NCI-H2081 (cell line): ENCODE measurements at places on chromosomes 5 and 9.
A peak's percentile ranks its signal among the peaks of the same experiment; 100 is the strongest.

DNA sequence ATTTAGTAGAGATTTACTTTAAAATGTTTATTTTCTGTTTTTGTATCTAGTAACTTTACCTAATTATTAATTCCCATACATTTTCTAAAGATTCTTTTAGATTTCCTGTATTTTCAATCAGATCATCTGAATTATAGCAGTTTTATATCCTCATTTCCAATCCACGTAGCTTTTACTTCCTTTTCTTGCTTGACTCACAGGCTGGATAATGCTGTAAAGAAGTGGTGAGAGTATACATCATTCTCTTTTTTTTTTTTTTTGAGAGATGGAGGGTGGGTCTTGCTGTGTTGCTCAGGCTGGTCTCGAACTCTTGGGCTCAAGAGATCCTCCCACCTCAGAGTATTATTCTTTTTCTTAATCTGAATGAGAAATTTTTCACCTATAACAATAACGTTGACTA, 11.2 kb upstream of the SETX start:
- no peak for DNase-seq

DNA sequence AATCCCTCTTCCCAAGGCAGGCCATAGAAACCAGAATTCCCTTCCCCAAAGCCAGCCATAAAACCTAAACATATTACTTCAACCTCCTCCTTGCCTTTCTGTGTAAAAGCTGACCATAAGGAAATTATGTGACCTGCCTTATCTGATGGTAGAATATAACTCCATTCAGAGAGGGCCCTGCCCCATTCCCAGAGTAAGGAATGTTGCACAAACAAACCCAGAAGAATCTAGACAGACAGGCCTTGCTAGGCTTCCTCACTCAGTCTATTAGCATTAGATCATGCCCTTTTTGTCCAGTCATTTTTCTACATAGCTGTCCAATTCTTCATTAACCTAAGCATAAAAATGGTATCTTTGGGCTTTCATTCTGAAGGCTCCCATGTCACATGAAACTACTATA, 17.8 kb upstream of the IFNB1 start:
- no peak for DNase-seq

DNA sequence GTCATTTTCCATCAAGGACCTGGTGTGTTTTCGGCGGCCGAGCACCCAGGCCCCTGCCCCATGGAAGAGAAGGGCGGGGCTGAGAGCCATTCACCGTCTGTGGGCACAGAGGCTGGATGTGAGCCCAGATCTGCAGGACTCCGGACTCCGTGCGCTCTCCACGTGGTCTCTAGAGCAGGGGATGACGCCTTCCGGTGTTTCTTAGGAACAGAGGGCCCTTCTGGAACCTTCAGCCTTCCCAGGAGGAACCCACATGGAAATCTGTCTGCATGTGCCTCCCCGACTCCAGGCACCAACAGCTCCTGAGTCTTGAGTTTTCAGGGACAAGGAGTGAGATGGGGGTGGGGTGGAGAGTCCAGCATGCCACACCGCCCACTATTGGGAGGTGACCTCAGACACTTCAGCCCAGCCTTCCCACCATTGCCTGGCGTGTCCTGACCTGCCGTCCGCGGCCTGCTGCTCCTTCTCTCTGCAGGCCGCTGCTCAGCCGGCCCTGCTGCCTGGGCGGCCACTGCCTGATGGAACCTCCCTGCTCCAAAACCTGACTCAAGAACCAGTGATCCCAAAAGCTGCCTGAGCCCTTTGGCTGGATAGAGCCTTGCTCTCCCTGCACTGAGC, 2.4 kb upstream of the RXRA start:
- DNase-seq, result no peak

- DNase-seq, result no peak
Measured at GRCh38 chr5:146726020-146726419, 152.5 kb downstream of the PPP2R2B start.

GRCh38 chr5:3386637-3387036, 209.0 kb upstream of the IRX1 start:
- DNase-seq, result no peak

GRCh38 chr5:180798193-180798592, 4.4 kb downstream of the MGAT1 start:
- DNase-seq, result no peak

DNA sequence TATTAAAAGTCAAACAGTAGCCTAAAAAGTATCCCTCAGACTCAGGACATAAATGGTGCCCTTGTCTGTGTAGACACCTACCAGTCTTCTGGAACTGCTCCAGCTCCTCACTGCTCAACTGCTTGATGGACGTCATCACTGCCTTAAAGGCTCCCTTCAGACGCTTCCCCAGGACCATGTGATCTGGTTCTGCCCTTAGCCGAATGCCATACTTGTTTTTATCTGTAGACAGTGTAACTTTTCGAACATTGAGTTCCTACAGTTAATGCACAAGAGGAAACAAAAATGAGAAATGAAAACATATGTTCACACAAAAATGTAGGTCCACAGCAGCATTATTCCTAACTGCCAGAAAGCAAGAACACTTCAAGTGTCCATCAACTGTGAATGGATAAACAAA, 46.2 kb downstream of the IARS1 start:
- no peak for DNase-seq

GRCh38 chr5:33346534-33346933, 94.2 kb upstream of the TARS1 start:
- no peak for DNase-seq

DNA sequence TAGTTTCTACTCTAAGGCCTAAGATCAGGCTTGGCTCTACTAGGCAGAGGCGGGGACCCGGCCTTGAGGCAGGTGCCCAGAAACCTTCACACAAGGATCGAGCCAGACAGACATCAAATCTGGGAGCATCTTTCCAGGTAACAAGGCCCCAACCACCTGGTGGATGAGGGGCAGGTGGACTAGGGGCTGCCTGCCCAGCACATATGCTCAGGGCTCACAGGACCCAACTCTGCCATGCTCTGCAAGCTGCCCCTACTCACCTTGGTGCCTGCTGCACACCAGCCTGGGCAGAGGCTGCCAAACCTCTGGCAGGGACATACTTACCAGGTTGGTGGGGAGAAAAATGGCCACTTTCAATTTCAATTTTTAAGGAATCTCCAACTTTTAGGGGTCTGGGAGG, 2.2 kb upstream of the ZNF618 start:
- DNase-seq, result no peak

DNA sequence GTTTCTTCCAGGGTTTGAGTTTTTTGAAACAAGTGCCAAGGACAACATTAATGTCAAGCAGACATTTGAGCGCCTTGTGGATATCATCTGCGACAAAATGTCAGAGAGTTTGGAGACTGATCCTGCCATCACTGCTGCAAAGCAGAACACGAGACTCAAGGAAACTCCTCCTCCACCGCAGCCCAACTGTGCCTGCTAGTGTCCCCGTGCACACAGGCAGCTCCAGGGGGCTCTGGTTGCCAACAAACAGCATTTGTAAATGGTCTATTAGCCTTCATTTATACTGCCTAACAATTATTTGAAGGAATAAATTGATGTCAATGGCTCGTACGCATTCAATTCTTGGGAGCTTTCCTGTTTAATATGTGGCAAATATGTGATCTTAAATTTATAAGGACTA, 268.3 kb downstream of the RAB3C start:
- no peak for DNase-seq

- DNase-seq, result no peak
Measured at GRCh38 chr5:96285823-96286222, 147.2 kb downstream of the PCSK1 start.

DNA sequence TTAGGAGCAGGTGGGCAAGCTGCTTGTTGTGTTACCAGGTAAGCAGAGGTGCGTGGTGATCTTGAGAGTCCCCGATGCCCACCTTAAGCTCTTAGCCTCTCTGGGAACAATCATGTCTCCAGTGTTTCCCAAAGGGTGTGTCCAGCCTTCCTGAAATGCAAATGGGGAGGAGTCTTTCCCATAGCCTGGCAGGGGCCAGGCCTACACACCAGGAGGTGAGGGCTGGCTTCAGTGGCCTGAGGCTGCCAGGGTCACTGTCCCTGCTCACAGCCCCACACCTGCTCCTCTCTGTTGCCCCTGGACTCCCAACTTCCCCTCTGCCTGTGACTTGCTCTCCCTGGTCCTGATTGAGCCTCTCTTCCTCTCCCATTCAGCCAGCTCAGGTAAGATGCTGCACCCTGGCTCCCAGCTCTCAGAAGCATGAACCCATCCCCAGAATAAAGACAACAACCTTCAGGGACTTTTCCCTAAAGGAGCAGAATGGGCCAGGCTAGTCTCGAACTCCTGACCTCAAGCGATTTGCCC, 65.7 kb upstream of the PHYKPL start:
- no peak for DNase-seq

GRCh38 chr9:131297903-131298302, 8.4 kb downstream of the PLPP7 start:
- no peak for DNase-seq

DNA sequence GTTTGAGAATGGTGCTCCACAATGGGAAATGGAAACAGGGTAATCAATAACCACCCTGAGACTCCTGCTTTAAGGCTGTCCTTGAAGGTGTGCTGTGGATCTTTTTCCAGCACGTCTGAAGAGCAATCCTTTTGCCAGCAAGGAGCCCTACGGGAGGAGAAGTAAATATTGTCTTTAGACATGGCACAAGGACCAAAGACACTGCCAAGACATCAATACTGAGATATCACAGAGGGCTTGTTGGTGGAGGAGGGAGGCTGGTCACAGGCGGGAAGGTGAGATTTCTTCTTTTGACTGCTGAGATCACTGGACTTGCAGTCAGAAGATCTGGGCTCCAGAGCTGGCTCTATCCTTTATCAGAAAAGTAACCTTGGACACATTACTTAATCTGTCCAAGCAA, 135.0 kb upstream of the ZNF462 start:
- DNase-seq, result no peak

- DNase-seq, result no peak
Measured at GRCh38 chr5:101418713-101419118, 515.6 kb upstream of the ST8SIA4 start.

GRCh38 chr9:37929441-37929895, 25.5 kb upstream of the SLC25A51 start:
- no peak for DNase-seq

DNA sequence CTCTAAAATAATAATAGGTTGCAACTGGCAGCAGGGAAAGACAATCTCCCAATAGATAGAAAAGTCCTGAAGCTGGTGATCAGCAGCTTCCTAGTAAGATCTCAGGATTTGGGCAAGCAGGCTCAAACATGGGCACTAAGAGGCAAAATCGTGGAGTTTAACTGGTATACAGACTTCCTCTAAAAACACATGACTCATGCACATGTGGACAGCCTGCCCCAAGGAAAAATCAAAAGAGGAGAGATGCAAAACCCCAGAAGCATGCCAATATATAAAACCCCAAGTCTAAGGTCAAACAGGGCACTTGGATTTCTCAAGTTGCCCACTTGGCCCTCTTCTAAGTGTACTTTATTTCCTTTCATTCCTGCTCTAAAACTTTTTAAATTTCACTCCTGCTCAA, 62.8 kb downstream of the CDKN2A start:
- no peak for DNase-seq

- no peak for DNase-seq
Measured at GRCh38 chr5:13412040-13412595, 532.4 kb downstream of the DNAH5 start.

DNA sequence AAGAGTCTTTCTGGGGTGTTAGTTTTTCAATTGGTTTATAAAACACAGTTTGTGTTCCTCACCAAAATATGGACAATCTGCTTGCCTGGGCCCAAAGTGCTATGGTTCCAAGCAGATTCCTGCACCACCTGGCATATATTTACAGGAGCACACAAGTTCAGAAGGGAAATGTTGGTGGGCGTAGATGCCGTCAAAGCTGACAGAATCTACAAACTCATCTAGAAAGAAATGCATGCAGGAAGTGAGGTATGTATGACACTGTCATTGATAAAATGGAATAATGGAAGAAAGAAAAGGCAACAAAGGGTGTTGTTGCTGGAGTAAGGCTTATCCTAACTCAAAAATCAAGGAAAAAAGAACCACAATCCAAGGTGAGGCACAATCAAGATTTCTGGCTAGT, 225.8 kb downstream of the MLLT3 start:
- no peak for DNase-seq

GRCh38 chr5:65043843-65044359, 275.2 kb downstream of the CWC27 start:
- no peak for DNase-seq

GRCh38 chr9:120412425-120412951, 167.5 kb downstream of the CDK5RAP2 start:
- peak; percentile 36 for DNase-seq

GRCh38 chr9:4371108-4371507, 71.2 kb upstream of the GLIS3 start:
- no peak for DNase-seq

- DNase-seq, result no peak
Measured at GRCh38 chr5:143063175-143063970, 293.2 kb downstream of the ARHGAP26 start.

DNA sequence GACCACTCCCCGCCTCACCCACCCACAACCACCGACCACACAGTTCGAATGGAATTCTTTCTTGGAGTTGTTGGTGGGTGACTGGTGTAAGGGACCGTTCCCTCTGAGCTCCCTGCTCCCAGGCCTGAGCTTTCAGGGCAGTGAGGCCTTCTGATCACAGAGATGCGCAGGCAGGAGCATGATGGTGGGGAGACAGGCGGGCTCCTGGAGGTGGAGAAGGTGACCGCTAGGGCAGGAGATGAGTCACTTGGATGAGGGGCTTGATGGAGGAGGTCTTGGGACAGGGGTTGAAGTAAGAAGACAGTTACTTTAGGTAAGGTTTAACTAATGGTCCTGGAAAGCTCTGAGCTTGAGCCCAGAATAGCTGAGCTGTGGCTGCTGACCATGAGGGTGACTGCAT, 88.5 kb downstream of the HSPA4 start:
- DNase-seq, result no peak

- DNase-seq, result no peak
Measured at GRCh38 chr5:35248843-35249780, 18.8 kb upstream of the PRLR start.

DNA sequence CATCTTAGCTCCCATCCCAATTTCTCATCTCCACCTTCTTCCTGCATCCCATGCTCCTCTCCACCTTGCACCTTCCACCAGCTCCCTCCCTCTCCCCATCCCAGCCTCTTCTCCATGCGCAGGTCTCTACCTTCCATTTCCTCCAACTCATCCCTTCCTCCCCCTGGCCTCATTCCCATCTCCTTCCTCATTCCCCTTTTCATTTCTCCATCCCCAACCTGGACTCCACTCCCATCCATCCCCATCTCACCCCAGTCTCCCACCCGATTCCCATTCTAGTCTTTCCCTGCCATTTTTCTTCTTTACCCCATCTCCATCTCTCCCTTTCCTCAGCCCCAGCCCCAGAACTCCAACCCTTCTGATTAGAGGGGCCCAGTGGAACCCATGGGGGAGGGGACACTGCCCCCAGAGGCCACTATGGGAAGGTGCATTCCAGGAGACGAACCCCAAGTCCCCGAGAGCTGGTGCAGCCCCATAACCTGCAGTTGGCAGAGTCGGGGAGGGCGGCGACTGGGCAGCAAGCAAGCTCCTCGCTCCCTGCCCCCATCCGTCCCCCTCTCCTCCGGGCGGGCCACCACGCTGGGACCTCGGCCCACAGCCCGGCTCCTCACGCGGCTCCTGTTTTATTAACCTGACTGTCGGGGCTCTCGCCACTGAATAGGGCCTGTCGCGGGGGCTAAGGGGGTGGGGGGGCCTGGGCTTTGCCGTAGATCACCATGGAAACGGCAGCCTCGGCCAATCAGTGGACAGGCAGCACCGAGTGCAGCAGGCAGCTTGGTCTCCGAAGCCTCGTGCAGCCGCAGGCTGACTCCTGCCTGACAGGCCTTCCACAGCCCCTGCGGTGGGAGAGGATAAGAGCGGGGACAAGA, 66.7 kb downstream of the PCDH1 start:
- DNase-seq, result no peak
